ENCODE measurements at places on chromosomes 6 and 20.

DNA sequence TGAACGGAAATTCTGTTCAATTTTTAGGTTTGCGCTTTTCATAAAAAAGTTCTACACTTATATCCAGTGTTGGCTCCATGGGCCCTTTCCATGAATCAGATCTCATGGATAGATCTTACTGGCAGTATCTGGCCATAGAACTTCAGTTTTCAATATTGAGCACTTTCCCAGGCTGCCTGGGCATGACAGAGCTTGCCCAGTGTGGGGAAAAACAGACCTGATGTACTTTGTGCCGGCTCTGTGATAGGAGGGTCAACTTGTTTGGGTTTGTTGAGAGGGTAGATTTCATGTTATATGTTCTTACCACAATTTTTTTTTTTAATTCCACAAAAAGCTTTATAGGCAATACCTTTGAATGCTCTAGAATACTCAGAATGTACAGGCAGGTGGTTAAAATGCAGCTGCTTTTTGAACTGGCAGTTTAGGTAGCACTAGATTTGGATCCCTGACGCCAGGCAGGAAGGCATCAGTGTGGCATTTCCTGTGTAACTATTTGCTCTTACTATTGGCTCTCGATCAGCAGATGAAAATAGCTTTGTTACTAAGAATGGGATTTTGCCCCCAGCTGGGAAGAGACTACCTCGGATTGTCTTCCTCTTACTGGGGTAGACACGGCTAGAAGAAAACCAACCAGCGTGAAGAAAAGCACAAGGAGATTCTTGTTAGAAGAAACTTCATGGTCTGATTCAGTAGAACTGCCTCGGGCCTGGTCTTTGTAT is 404.9 kb upstream of the SOX4 start:
- DNase-seq, result no peak

- DNase-seq, result no peak
These were observed 274.1 kb upstream of the MAP3K7 start for GRCh38 chr6:90860822-90861601.

GRCh38 chr20:51523276-51524013 is 19.1 kb downstream of the NFATC2 start:
- no peak for DNase-seq

DNA sequence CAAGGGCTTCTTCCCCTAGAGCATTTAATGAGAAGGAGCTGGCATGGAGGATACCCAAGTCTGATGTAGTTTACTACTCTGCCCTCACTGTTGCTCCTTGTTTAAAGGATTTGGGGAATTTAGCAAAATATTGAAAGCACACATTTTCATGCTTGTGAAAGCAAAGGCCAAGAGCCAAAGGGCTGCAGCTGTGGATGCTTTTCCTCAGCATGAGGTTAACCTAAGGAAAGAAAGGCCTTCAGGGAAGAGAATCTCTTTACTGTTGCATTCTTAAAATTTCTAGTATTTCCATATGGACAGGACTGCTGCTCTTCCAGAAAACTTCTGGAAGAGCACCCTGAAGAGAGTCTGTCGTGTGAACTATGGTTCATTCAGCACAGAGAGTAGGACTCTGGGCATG is 45.9 kb upstream of the SASH1 start:
- DNase-seq, result no peak

DNA sequence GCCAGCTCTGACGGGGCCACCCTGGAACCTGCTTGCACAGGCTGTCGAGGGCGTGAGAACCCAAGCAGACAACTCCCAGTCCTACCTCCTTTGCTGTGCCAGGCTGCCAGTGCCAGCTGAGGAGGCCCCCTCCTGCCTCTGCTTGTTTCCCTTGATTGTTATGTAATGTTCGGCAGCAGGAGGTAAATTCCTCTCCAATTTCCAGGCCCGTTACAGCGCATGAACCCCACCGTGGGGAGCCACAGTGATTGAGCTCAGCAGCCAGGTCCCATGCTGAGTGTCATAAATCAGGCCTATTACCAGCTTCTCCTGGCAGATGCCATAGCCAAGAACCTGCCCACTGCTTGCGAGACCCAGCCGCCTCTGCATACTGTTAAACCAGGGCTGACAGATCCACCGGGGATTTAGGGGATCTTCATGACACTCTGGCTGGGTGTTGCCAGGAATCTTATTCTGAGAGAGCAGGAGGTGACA is 320.5 kb downstream of the DHX35 start:
- DNase-seq, result peak; percentile 67

DNA sequence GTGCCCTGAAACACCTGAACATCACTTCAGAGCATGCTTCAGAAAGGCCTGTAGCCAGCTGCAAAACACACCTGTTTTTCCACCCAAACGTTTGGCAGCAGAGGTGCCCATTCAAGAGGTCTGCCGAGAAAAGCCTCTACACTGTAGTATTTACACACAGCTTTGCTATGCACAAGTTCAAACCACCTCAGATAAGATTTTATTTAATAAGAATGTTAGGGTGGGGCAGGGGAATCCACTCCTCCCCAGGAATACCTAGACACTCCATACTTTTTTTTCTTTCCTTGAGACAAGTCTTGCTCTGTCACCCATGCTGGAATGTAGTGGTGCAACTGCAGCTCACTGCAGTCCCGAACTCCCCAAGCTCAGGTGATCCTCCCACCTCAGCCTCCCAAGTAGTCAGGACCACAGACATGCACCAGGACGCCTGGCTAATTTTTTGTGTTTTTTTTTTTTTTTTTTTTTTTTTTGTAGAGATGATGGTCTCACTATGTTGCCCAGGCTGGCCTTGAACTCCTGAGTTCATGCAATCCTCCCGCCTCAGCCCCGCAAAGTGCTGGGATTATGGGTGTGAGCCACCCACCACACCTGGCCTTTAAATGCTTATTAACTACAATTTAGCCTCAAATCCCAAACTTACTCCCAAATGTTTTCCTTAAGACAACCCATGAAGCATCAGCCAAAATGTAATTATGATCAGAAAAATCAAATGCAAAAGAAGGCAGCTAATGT is 9.7 kb downstream of the MRPL14 start:
- no peak for DNase-seq

DNA sequence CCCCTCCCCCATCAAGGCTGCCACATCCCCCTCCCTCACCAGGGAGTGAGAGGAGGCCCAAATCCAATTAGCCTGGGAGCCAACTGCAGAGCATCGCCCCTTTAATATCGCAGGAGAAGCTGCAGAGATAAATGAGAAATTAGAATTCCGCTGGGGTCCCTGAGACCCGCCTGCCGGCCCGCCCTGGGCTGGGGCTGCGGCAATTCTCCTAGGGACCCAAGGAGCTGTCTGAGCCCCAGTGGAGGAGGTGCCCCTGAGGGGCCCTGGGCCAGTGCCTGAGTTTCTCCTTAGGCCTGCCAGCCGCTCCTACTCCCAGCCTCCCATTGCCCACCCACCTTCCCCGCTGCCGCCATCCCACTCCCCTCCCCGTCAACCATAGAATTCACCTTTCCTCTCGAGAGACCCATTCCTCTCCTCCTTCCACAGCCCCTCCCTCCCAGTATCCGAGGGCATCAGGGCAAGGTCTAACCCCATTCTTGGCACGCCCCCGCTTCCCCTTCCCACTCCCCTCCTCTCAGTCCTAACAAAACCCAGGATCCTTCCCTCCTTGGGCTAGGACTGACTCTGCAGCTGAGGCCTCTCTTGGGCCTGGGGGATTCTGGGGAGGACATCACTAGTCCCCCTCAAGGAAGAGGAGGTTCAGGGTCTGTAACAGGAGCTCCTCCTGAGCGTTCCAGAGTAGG is 20.0 kb upstream of the CDH22 start:
- DNase-seq, result no peak

DNA sequence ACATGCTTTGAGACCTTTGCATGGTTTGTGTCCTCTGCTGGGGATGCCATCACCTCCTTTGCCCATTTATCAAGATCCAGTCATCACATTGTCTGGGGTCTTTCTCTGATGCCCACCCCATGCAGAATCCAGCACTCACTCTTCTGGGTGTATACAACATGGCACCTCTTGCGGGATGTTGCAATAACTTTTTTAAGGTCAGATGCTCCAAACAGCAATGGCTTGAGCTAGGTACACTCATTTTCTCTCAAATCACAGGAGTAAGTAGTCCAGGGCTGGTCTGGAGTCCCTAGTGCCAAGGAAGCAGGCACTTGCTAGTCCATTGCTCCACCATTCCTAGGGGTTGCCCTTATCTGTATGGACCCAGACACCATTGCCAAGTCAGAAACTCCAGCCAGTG is 196.6 kb upstream of the KCNG1 start:
- DNase-seq, result no peak

GRCh38 chr6:29584821-29585220 is at the start of gene OR2H2:
TSS of gene OR2H2 (plus strand) at chr6:29585121. CDS start at chr6:29587945, 2,824 bp downstream.
- no peak for DNase-seq

- peak; percentile 45 for DNase-seq
These were observed 46.3 kb upstream of the NHSL1 start for GRCh38 chr6:138545621-138545980.

DNA sequence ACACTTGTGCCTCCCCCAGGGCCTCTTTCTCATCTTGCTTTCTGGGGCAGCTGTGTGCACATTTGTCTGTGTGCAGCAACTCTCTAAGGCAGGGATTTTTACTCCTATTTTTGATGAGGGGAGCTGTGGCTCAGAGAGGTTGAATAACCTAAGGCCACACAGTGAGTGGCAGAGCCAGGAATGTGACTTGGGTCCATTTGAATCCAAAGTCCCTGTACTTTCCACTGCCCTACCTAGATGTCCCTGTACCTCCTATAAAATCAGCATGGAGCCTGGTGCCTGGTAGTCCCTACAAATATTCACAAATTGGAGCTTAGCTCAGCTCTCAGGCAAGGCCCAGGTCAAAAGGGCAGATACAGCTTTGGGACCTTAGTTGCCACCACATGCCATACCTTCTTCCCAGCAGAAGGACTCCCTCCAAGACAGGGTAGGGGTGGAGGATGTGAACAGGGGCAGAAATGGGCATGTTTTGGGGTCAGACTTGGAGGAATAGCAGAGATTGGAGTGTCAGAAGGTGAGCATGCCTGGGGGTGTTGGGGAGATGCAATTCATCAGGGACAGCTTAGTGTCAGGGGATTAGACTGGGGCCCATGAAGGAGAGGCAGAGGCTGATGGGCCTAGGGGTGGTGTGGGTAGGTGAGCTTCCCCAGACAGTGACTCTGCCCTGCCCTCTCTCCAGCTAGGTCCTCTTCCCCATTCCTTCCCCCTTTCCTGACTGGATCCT is 4.1 kb upstream of the VEGFA start:
- no peak for DNase-seq

- no peak for DNase-seq
These were observed 82.9 kb upstream of the TSHZ2 start for GRCh38 chr20:52889225-52889624.

Data from iPS DF 19.7 (cell line).